AG08396 (cell line): ENCODE measurements at places on chromosomes 1 and 21.

DNA sequence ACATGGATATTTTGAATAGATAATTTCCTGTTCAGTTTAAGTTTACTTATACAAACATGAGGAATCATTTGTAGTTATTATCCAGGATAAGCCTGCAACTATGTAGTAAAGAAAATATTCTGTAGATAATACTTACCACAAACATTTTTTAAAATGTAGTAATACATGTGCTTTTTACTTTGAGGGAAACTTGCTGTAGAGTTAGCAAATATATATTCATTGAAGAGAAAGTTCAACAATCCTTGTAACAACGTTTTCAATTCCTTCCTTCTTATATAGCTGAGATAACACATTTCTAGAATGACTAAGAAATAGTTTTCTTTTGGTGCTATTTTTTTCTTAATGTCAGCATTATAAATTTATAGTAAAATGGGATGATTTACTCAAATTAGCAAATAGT lies 664.6 kb upstream of the ADAMTS5 start:
- DNase-seq: no peak

DNA sequence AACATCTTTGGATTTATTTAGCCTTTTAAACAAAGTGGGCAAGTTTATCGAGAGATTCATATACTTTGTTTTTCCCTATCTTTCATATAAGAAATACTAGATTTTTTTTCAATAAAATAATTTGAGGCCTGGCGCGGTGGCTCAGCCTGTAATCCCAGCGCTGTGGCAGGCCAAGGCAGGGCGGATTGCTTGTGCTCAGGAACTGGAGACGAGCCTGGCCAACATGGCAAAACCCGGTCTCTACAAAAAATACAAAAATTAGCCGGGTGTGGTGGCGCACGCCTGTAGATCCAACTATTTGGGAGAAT lies 1.6 kb upstream of the CDC14A start:
- DNase-seq: no peak

DNA sequence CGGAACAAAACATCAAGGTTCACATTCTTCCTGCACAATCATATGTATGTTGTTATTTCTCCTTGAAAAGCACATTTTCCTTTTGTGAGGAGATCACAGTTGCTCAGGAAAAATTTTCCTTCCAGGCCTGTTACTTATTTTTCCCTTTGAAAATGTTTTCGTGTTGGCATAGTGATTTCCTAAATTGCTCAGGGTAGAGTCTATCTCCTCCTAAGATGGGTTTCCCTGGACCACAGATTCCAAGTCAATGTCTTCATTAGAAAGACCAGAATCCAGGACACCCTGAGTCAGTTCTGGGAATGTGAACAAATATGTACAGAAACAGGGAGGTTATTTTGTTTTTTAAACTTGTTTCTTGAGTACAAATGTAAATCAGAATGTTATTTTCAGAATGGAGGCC lies 94.3 kb upstream of the C1orf105 start:
- no peak for DNase-seq

DNA sequence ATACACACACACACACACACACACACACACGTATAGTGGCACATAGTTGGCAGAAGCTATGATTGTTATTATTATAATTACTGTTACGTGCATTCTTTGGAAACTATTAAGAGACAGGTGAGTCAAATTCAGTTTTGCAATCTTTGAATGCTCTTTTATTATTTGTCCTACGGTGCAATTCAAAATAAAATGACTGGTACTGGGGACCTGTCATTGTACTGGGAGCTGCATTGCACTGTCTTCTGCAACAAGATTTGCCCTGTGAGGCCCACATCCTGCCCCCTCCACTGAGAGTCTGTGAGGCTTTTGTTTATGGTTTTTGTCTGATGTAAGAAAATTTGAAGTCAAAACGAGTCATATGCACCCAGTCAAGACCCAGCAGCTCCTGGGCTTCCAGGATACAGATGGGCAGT lies 1.9 kb downstream of the LY9 start:
- DNase-seq: no peak

DNA sequence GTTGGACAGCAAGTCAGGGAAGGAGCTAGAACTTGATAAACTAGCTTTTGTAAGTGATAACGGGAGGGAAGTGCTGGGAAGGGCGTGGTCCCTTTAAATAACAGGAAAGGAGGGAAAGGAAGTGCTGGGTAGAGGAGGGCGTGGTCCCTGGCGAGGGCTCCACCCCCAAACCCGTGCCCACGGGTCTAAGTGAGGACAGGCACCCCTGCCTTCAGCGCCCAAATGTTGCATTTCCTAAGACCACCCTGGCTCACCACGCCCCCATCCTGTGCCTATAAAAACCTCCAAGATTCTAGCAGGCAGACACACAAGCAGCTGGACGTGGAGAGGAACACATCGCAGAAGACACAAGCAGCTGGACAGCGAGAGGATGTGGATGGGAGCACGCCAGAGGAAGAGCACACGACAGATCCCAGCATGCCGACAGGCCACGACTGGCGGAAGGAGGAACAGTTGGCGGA lies 58.5 kb downstream of the PALMD start:
- no peak for DNase-seq

DNA sequence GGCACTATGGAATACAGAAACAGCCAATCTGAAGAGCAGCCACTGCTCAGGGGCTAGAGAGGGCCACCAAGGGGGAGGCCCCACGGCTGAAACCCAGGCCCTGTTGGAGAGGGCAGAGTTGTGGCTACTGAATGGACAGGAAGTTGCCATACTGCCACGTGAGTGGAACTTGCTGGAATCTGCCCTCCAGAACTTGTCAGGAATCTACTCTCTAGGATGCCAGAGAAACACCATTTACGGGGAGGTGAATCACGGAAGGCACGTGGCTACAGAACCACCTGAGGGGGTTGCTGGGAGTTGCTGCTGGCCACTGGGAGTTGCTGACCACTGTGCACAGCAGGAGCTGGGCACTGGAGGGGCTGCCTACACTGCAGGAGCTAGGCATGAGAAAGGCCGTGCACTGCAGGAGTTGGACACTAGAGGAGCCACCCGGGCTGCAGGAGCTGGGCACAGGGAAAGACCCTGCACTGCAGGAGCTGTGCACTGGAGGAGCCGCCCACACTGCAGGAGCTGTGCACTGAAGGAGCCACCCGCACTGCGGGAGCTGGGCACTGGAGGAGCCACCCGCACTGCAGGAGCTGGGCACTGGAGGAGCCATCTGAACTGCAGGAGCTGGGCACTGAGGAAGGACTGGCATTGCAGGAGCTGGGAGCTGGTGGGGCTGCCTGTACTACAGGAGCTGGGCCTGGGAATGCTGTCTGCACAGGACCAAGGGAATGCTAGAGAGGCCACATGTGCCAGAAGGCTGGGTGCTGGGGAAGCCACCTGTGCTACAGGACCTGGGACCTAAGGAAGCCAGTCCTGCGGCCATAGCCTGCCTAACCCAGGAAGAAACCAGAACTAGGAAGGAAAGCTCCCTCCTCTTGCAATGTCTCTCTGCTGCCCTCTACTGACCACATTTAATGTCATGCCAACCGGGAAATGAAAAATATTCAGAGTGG lies 343.4 kb downstream of the MATN1 start:
- peak; percentile 88 for DNase-seq

- DNase-seq: no peak
Observed at GRCh38 chr1:169426174-169426705, 1.0 kb downstream of the CCDC181 start.

- DNase-seq: no peak
Observed at GRCh38 chr1:205592443-205593003, 39.3 kb downstream of the ELK4 start.

GRCh38 chr1:38817267-38818174 lies 42.1 kb downstream of the RRAGC start:
- DNase-seq: no peak

- peak; percentile 34 for DNase-seq
Observed at GRCh38 chr1:174007851-174008250, 14.3 kb downstream of the RC3H1 start.

DNA sequence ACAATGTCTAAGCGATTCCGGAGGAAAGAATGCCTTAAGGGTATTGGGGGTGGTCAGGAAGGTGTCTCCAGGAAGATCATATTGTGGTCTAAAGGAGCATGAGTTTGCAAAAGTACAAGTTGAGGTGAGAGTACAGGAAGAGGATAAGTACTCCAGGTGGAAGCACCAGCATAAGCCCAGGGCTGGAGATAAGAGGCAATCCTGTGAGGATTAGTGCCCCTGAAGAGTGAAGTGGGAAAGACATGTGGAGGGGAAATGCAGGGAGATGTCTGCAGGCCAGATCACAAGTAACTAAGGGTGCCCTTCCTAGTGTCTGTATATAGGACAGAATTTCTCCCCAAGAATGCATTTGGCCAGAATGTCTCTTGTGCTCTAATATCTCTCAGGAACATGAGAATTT lies 188.3 kb upstream of the DPT start:
- no peak for DNase-seq

GRCh38 chr1:112707221-112708001 lies 484 bp upstream of the RHOC start:
- peak; percentile 91 for DNase-seq

GRCh38 chr1:170494369-170494768 lies 37.6 kb upstream of the GORAB start:
- no peak for DNase-seq

- DNase-seq: no peak
Observed at GRCh38 chr1:240122639-240123613, 31.2 kb downstream of the FMN2 start.

DNA sequence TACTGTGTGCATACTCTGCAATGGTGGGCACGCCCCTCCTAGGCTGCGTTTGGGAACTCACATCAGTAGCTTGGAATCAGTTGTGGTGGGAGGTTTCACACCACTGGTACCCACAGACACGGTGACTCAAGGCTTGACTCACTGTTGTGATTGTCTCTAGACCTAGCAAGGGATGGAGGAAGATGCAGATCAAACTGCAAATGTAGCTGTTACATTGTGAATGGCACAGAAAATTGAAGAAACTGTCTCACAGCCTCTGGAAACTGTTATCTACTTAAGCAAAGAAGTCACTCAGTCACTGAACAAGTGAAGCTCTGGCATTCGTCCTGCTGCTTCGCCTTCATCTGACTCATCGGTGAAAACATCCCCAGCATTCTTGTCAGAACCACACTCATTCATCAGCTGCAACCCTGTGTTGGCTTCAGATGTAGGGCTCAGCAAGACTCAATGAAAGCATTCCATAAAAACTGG lies 59.5 kb downstream of the POFUT2 start:
- peak; percentile 87 for DNase-seq

GRCh38 chr1:187018291-187018690 lies 189.5 kb downstream of the PLA2G4A start:
- DNase-seq: no peak

DNA sequence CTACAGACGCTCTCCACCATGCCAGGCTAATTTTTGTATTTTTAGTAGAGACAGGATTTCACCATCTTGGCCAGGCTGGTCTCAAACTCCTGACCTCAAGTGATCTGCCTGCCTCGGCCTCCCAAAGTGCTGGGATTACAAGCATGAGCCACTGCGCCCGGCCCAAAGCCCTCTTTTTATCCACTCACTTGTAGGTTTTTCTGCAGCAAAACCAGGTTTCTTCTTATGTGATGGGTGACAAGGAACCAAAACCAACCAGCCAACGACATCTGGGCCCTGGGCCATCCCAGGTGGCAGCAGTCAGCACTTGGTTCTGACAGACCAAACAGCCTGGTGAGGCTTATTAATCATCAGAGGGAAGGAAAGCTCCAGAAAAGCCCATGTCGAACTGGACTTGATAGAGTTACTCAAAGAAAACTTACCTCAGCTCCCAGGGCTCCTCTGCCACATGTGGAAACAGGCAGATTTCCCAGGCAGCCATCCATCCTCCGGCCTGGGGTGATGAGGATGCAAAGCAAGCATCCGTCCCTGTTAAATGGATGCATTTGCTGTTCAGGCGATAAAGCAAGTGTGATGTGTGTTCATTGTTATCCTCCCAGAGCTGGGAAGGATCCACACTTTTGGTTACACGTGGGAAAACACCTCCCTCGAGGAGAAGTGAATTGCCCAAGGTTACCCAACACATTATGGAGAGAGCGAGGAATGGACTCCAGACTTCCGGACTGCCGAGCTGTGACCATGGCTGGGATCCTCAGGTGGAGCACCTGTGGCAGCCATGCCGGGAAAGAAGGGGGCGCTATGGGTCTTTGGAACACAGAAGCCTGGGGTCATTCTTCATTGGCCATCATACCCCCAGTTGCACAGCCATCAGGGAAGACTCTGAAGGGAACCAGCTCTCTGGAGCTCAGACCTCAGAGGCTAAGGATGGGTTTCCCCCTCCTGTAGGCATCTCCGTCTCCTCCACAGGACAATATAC lies 118.8 kb downstream of the HUNK start:
- DNase-seq: no peak
